ENCODE measurements at places on chromosomes 1 and 21. TPM values are rescaled to one million over a fixed set of nuclear protein-coding genes. Genes with fewer than 3 reads are reported as not detected.

Gene GNG4
- total RNA-seq = 32.2 TPM

Gene SLFNL1
- not detected for total RNA-seq

Gene RHD
- total RNA-seq = 1.6 TPM

Gene OR10Z1
- total RNA-seq = not detected

Gene CYP2J2
- total RNA-seq = 0.57 TPM

Gene CRYAA
- total RNA-seq = not detected

Gene C1QA
- not detected for total RNA-seq

Gene LRRC38
- 0.72 TPM for total RNA-seq

Gene LGR6
- total RNA-seq = 0.66 TPM

DNA sequence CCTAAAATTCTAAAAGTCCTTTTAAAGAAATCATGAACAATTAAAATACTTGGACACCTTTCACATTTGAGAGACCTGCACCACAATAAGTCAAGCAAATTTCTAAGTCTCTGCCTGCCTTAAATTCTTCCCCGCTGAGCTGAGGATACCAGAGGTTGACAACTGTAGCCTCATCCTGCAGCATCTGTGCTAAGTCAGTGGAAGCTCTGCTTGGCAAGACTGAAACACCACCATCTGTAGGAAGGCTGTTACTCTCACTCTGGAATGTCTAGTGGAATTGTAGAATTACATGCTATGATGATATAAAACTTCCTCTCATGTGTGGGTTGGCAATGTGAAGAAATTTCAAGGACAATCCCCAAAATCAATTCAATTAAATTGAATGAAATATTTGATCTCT is 1756.5 kb downstream of the NCAM2 start:
- H3K36me3 ChIP-seq = no peaks in the 10 kb centered on the region
- H3K27me3 ChIP-seq = no peaks in the 10 kb centered on the region
- H3K4me3 ChIP-seq = no peak overlapping the region
- H3K27ac ChIP-seq = no peak overlapping the region
- H3K4me1 ChIP-seq = no peaks in the 10 kb centered on the region

GRCh38 chr1:213772128-213773063 is 215.4 kb upstream of the PROX1 start:
- no peak overlapping the region for H3K4me3 ChIP-seq
- no peak for DNase-seq

- no peaks in the 10 kb centered on the region for H3K4me1 ChIP-seq
- peak overlapping the region; percentile 90 for H3K4me3 ChIP-seq
- no peak overlapping the region for H3K27ac ChIP-seq
- peaks cover 4% of the 10 kb centered on the region for H3K36me3 ChIP-seq
- no peaks in the 10 kb centered on the region for H3K27me3 ChIP-seq
Observed at GRCh38 chr1:48470481-48470855, 1.5 kb downstream of the SPATA6 start.

DNA sequence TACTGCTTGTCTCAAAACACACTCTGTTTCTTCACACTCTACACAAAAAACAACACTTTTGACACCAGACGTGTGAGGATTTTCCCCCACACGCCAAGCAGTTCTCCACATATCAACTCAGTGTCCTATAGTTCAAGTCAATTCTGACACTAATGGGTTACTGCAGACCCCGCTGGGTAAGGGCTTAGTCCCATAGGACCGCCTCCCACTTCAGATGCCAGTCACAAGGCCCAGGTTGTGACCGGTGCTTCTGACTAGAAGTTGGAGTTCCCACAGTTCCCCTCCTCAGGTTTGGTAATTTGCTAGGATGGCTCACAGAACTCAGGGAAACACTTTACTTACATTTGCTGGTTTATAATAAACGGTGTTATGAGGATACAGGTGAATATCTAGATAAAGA is 19.9 kb downstream of the VPS13D start:
- peak; percentile 36 for DNase-seq
- H3K27me3 ChIP-seq = no peaks in the 10 kb centered on the region
- H3K4me3 ChIP-seq = no peak overlapping the region
- no peak overlapping the region for H3K27ac ChIP-seq
- peaks cover 8% of the 10 kb centered on the region for H3K4me1 ChIP-seq
- peaks cover 14% of the 10 kb centered on the region for H3K36me3 ChIP-seq

GRCh38 chr1:228543396-228543795 is 56.2 kb downstream of the RNF187 start:
- no peak for DNase-seq
- no peaks in the 10 kb centered on the region for H3K36me3 ChIP-seq
- no peak overlapping the region for H3K27ac ChIP-seq
- peaks cover 78% of the 10 kb centered on the region for H3K27me3 ChIP-seq
- H3K4me3 ChIP-seq = no peak overlapping the region

GRCh38 chr1:198595765-198596164 is 43.1 kb upstream of the PTPRC start:
- H3K27me3 ChIP-seq = no peaks in the 10 kb centered on the region
- H3K27ac ChIP-seq = no peak overlapping the region
- H3K4me1 ChIP-seq = no peaks in the 10 kb centered on the region

GRCh38 chr1:193131266-193131860 is 9.5 kb downstream of the CDC73 start:
- no peaks in the 10 kb centered on the region for H3K27me3 ChIP-seq
- no peak overlapping the region for H3K27ac ChIP-seq
- H3K36me3 ChIP-seq = peaks cover 28% of the 10 kb centered on the region
- DNase-seq = no peak

DNA sequence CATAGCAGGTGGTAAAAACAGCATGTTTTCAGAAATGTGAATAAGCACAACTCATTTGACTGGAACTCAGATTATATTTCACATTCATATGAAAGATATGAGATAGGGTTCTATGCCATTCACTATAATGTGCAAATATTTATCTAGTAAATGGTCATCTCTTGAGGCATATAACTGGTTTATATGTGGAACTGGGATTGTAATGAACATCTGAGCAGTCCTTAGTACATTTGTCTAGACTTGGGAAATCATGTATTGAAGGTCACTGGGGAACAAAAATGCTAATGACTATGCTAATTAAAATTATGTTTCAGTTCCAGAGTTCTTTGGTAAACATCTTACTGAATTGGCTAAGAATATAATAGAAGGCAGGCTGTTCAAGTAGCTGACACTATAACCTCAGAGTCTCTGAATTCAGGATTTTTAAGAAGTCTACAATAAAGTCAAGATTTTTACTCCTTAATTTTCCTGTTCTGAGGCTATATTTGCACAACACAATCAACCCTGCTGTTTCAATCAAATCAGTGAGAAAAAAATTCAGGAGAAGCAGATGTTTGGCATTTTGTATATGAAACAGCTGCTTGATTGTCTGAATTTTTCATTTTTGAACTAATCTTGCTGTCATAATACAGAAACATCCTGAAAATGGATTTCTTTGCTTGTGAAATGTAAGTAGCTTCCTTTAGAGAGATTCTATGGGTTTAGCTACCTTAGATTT is 244.8 kb upstream of the RGS18 start:
- no peak for DNase-seq
- H3K4me1 ChIP-seq = no peaks in the 10 kb centered on the region
- no peaks in the 10 kb centered on the region for H3K27me3 ChIP-seq
- H3K4me3 ChIP-seq = no peak overlapping the region
- peaks cover 10% of the 10 kb centered on the region for H3K36me3 ChIP-seq

DNA sequence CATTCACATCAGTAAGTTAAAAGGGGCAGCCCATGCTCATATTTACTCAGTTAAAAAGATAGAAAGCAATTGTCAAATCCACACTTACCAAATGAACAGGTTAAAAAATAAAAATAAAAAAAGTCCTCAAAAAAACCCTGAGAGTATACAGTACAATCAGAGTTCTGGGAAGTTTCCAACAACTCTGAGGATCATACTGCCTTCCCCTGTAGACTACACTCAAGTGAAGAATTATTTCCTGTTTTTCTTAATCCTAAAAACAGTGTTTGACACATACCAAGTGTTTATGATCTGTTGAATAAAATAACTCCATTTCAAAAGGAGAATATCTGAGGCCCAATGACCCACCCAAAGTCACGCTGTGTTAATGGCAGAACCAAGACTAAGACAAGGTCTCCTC is 61.8 kb downstream of the INTS7 start:
- no peaks in the 10 kb centered on the region for H3K4me1 ChIP-seq
- H3K27ac ChIP-seq = no peak overlapping the region
- H3K4me3 ChIP-seq = no peak overlapping the region
- peaks cover 29% of the 10 kb centered on the region for H3K36me3 ChIP-seq

GRCh38 chr1:108933944-108934343 is 29.3 kb downstream of the CLCC1 start:
- no peaks in the 10 kb centered on the region for H3K27me3 ChIP-seq
- no peaks in the 10 kb centered on the region for H3K4me1 ChIP-seq
- no peak overlapping the region for H3K4me3 ChIP-seq
- no peak for DNase-seq
- H3K27ac ChIP-seq = no peak overlapping the region

- no peak for DNase-seq
- H3K4me1 ChIP-seq = no peaks in the 10 kb centered on the region
- H3K27me3 ChIP-seq = no peaks in the 10 kb centered on the region
Observed at GRCh38 chr1:108595507-108595906, 35.6 kb downstream of the EEIG2 start.

- H3K27me3 ChIP-seq = no peaks in the 10 kb centered on the region
- DNase-seq = no peak
- H3K27ac ChIP-seq = no peak overlapping the region
- H3K4me1 ChIP-seq = peaks cover 27% of the 10 kb centered on the region
Observed at GRCh38 chr1:39149509-39149908, 55.0 kb upstream of the MACF1 start.

- DNase-seq = peak; percentile 43
- no peaks in the 10 kb centered on the region for H3K4me1 ChIP-seq
- peaks cover 42% of the 10 kb centered on the region for H3K36me3 ChIP-seq
- peak overlapping the region; percentile 86 for H3K4me3 ChIP-seq
- H3K27me3 ChIP-seq = no peaks in the 10 kb centered on the region
Observed at GRCh38 chr1:203796236-203796605, 798 bp downstream of the ZBED6 start.

- no peak overlapping the region for H3K4me3 ChIP-seq
- no peak overlapping the region for H3K27ac ChIP-seq
- no peaks in the 10 kb centered on the region for H3K27me3 ChIP-seq
- no peaks in the 10 kb centered on the region for H3K4me1 ChIP-seq
- H3K36me3 ChIP-seq = peaks cover 32% of the 10 kb centered on the region
Observed at GRCh38 chr1:84888753-84889152, 4.3 kb downstream of the LPAR3 start.

- no peak overlapping the region for H3K4me3 ChIP-seq
- no peaks in the 10 kb centered on the region for H3K36me3 ChIP-seq
- no peak for DNase-seq
- H3K4me1 ChIP-seq = no peaks in the 10 kb centered on the region
- no peak overlapping the region for H3K27ac ChIP-seq
Observed at GRCh38 chr21:44375761-44376241, 22.4 kb downstream of the TRPM2 start.

All from H9 (cell line).